ENCODE measurements at places on chromosomes 3 and 15.
A peak's percentile ranks its signal among the peaks of the same experiment; 100 is the strongest.

GRCh38 chr15:59300618-59301139, 72.0 kb downstream of the MYO1E start:
- DNase-seq = no peak

- no peak for DNase-seq
Observed at GRCh38 chr3:154022606-154023005, 98.6 kb upstream of the ARHGEF26 start.

DNA sequence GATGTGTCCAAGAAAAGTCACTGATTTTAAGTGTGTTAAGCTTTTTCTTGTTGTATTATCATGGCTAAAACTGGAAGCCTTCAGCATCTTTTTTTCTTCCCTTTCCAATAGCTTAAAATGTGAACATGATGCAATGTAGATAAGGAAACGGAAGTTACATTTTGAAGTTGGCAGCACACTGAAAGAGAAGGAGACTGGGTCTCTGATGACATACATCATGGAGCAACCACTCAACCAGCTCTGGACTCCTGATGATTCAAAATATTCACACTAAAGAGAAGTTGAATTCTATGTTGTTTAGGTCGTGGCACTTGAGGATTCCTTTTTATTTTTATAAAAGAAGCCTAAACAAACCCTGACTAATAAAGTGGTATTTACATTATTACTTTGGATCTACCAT, 488.3 kb upstream of the ALCAM start:
- DNase-seq = no peak

DNA sequence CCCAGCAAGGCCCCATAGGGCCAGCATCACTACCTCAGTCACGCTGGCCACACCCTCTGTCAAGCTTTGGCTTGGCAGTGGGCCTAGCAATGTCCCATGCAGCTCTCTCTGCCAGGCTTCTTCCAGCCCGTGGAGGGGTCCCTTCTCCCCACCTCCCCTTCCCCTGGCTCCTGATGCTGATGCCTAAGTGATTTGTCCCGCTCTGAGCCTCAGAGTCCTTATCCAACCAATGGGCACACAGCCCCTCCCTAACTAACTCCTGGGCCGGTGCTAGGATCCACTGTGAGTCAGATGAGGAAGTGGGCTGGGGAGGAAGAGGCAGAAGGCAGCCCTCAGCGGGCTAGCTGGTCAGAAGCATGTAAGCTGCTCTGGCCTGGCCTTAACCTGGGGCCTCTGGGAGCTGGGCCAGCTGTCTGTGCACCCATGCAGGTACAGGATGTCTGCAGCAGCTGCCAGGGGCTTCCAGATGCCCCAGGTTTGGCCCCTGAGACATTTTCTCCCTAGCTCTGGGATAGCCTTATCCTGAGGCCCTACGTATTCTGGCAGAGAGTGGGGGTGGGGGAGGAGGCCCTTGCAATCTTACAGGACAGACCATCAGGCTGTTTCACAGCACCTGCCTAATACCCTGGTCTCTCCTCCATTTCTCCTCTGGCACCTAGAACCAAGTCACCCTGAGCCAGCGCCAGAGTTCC, 740 bp upstream of the ZBTB47 start:
- DNase-seq = peak; percentile 95

- DNase-seq = no peak
Observed at GRCh38 chr3:106518516-106518915, 649.7 kb upstream of the CBLB start.

- no peak for DNase-seq
Observed at GRCh38 chr15:25932696-25933095, 69.6 kb upstream of the ATP10A start.

DNA sequence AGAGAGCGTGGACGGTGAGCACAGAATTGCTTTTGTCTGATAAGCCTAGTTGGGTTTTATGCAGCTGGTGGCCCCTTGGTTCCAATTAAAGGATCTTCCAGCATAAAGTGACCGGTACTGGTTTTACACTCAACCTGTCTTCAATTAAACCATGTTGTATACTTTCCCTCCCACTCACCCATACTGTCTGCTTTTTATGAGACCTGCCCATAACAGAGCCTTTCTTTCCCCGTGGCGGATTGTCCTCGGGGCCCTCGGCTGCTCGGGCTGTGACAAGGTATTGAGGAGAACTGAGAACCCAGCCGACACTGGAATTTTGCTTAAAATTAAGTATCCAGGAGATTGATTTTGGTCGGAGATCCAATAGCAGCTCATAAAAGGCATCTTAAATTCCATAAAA, 98.4 kb downstream of the TMEM266 start:
- no peak for DNase-seq

DNA sequence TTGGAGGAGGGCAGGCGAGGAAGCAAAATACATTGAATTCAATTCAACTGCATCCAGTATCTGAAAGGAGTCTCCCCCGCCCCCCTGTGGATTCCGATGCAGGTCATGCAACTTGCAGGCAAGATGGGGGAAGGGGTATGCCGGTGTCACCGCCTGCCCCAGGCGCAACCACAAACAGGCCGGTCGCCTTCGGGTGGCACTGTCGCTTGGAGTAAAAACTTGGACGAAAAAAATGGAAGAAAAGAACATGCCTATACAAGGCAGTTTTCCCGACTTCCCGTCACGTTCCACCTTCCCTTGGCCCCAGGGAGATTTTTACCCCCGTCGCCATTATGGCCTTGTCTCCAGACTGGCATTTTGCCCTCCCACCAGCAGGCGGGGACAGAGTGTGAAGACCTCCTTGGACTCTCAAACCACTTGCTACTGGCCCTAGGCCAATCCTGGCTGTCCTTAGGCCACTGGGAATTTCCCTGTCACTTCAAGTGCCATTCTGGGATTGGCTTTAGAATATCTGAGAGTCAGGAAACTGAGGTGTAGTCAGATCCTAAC, 1.6 kb upstream of the NTRK3 start:
- DNase-seq = no peak

DNA sequence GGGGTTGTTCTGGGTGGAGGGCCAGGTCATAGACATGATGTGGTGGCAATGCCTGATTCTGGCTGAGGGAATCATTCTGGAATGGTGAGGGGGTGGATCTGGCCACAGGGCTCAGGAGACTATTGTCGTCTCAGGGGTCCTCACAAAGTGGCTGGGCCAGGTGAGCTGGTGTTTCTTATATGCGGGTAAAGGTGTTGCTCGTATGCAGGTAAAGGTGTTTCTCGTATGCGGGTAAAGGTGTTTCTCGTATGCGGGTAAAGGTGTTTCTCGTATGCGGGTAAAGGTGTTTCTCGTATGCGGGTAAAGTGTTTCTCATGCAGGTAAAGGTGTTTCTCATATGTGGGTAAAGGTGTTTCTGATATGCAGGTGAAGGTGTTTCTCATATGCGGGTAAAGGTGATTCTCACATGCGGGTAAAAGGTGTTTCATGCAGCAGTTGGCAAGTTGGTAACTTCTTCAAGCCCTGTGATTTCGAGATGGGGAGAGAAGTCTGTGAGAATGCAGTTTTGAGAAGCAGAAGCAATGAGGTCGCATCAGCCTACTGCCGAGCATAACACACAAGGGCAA, 10.5 kb upstream of the MUC4 start:
- no peak for DNase-seq

DNA sequence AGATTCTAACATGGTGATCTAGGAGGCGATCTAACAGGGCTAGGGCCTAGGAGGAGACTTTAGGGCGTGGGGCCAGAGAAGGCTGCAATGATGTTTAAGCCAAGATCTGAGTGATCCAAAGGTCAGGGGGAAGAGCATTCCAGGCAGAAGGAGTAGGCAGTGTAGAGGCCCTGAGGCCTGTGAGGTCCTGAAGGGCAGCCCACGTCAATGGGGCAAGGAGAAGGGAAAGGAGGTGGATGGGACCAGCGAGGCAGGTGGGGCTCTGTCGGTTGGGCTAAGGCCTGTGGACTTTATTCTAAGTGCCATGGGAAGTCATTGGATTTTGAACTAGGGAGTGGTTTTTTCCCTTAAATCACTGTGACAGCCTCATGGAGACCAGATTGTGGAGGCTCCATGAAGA, 10.2 kb upstream of the DNAH1 start:
- no peak for DNase-seq

- peak; percentile 96 for DNase-seq
Observed at GRCh38 chr3:9946112-9947024, 5.8 kb downstream of the PRRT3 start.

DNA sequence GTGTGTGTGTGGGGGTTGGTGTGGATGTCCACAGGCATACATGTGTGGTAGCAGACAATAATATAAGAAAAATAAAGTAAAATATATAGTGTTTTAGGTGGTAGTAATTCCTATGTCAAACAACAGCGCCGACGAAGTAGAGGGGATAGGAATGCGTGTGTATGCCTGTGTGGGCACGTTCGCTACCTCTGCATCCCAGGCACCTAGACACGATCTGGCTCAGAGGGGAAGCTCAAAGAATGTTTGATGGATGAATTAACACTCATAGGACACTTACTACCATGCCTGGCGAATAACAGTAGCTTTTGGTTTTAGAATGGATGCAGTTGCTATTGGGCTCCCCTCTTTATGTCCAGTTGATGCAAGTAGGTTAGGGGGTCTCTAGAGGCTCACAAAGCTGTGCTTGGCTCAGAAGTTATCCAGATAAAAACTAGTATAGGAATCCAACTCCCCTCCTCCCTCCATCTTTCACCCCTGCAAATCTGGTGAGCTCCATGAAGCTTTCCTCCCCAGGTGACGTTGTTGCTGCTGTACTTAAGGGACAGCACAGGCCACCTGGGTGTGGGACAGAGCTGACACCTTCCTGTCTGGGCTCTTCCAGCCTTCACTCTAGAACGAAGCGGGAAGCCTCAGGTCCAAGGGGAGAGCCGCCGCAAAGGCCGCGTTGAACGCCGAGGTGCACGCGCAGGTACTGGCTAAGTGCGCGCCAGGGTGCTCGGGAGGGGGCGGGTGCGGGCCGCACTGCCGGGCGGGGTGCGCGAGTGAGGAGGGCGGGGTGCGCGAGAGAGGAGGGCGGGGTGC, 192.6 kb upstream of the LYSMD4 start:
- DNase-seq = peak; percentile 96

DNA sequence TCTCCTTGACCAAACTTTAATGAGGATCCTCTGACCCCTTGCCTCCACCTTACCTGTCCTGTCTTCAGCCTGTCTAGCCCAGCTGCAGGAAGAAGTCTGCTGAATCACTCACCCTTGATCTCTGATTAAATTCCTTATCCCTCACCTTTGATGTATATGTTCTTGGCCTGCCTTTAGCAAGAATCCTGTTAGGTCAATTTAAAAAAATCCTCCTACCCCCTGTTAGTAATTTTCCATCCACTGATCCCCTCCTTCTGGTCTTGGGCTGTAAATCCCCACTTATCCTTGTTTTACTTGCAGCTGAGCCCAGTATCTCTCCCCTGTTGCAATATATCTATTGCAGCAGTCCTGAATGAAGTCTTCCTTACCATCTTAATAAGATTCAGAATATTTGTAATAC, 39.0 kb downstream of the MYH15 start:
- no peak for DNase-seq

DNA sequence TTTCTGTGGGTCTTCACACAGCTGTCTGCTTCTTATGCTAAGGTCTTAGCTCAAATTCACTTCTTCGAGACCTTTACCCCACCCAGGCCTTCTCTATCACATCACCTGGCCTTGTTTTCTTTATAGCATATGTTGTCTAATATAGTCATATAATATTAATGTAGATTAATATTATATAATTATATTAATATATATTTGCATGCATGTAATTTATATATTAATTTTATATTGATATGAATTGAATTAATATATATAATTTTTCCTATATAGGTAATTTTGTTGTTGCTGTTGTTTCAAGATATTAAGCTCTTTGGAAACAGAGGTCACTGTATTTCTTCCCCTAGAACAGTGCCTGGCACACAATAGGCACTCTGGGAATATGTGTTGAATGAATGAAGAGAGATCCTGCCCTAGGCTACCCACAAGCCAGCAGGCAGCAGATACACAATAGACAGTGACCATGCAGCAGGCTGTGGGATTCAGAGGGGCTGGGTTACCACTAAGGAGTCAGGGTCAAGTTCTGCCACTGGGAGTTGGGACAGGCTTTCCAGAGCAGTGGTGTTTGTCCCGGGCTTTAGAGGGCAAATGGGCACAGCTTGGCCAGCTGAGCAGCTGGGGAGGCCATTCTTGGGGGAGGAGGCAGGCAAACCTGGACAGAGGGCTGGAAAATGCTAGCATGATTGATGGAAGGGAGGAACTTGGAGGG, 126.3 kb downstream of the DNAJB8 start:
- DNase-seq = no peak

DNA sequence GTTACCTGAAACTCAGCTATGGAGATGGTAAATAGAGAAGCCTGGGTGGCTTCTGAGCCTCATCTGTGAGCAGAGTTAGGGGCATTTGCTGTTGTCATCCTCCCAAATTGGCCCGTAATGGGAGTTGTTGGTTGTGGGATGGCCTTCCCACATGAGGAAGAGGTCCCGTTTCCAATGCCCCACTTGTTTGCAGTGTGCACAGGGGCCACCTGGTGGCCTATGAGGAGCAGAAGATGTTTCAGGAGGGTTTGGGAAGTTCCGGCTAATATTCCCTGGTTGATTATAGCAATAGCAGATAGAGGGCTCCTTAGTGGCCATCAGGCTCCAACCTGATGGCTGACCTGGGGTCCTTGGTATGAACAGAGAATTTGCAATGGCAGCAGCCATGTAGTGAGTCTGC, 1546.5 kb downstream of the OTOL1 start:
- no peak for DNase-seq

GRCh38 chr3:115974940-115975339, 351.6 kb downstream of the GAP43 start:
- no peak for DNase-seq

GRCh38 chr3:141274411-141275031, 42.9 kb downstream of the PXYLP1 start:
- no peak for DNase-seq

GRCh38 chr3:9957214-9957613, 5.0 kb upstream of the PRRT3 start:
- DNase-seq = no peak

DNA sequence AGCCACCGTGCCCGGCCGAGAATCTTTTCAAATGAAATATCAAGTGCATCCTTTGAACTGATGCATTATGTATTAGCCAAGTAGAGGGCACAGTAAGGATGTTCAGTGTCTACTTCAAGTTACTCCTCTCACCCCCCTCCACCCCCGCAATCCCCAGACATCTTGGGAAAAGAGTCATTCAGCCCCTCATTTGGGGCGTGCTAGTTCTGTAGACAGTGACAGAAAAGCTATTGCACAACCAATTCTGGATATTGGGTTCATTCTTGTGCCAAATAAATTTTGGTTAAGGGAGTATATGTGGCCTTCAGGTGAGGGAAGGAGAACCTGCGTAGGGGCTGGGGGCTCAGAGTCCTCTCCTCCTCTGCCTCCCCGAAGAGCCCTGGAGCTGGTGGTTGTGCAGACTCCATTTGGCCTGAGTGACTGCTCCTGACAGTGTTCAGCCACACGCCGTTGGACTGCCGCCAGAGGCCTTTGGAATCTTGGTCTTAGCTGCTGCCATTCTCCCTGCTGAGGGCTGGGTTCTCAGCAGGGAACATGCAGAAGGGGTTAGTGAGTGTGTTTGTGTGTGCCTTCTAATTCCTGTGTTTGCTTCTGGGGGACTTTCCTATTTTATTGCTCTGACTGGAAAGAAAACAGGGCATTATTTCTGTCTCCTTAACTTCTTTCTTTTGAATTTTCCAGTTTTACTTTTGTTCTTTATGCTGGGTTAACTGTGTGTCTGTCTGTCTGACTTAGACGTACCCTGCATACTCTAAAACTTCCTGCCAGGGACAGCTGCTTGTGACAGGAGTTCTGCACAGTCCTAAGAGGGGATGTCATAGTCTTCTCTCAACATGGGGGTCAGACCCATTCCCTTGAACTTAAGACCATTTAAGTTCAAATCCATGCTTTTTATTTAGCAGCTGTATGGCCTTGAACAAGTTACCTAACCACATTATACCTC, 21.0 kb downstream of the RARB start:
- DNase-seq = peak; percentile 91

- no peak for DNase-seq
Observed at GRCh38 chr3:47098910-47099309, 65.0 kb downstream of the SETD2 start.
